Stimulated activated CD8-positive, alpha-beta memory T cell treated with anti-CD3 and anti-CD28 coated beads, Interleukin-7, amount 100 ng/mL, for 1 hour (primary cell): ENCODE measurements at places on chromosomes 5 and 9.

- no peak for DNase-seq
Observed at GRCh38 chr5:60597572-60598320, 102.2 kb downstream of the DEPDC1B start.

- DNase-seq, result no peak
Observed at GRCh38 chr9:110319781-110320492, 17.7 kb downstream of the TXNDC8 start.

DNA sequence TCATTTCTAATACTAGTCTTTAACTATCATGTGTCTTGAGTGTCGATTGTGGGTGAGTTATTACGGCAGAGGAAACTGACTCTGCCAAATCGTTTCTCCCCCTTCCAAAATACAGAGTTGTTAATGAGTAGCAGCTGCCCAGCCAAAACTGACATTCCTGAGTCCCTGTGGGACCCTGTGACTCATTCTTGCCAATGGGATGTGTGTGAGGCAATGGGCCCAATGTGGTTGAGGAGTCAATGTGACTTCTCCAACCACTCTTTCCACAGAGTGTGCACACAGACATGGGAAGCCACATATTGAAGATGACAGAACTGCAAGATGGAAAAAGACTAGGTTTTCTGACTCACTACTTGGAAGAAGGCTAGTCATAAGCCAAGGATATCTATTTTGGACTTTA, 434.7 kb downstream of the DTWD2 start:
- no peak for DNase-seq

DNA sequence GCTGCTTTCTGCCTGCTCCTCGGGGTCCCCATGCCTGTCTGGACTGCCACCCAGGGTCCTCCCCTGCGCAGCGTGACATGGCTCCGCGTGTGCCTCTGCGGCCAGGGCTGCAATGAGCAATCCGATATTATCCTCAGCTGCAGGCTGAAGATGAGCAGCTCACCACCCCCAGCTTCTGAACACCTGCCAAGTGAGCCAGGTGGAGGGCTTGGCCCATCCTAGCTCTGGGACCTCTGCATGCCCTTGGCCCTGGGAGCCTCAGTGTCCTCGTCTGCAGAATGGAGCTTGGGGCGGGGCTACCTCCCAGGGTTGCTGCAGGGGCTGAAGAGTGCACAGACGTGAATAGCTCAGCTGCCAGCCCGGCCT, 4.1 kb upstream of the MYMK start:
- no peak for DNase-seq
